ENCODE measurements at places on chromosomes 5 and 9.

- DNase-seq: no peak
Measured at GRCh38 chr5:128334010-128334716, 203.9 kb downstream of the FBN2 start.

GRCh38 chr5:116379306-116379705 is 195.3 kb downstream of the SEMA6A start:
- no peak for DNase-seq

- DNase-seq: no peak
Measured at GRCh38 chr5:102547141-102548035, 48.6 kb upstream of the SLCO6A1 start.

GRCh38 chr9:86531971-86532640 is 177.9 kb upstream of the TUT7 start:
- DNase-seq: no peak

GRCh38 chr9:16884952-16885513 is 14.6 kb upstream of the BNC2 start:
- DNase-seq: no peak

Measured in stimulated activated CD4-positive, alpha-beta T cell treated with anti-CD3 and anti-CD28 coated beads, Interleukin-1b, Interleukin-23, amount 100 ng/mL, for 1 hour (primary cell).